ENCODE measurements at places on chromosomes 12 and 14.

DNA sequence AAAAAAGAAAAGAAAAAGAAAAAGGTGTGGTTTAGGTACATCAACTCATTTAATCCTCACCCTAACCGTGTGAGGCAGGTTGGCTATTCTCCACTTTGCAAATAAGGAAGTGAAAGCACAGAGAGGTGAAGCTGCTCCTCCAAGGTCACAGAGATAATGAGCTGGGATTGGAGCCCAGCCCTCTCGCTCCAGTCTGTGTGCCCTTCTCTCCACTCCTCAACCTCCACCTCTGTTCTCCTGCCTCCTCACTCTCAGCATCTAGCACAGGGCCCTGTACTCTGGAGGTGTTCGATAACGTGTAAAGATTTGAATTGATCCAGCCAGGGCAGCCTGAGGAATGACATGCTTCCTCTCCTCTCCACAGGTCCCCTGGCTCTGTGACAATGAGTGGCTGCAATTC is 502.3 kb downstream of the TMEM132D start:
- DNase-seq: no peak

DNA sequence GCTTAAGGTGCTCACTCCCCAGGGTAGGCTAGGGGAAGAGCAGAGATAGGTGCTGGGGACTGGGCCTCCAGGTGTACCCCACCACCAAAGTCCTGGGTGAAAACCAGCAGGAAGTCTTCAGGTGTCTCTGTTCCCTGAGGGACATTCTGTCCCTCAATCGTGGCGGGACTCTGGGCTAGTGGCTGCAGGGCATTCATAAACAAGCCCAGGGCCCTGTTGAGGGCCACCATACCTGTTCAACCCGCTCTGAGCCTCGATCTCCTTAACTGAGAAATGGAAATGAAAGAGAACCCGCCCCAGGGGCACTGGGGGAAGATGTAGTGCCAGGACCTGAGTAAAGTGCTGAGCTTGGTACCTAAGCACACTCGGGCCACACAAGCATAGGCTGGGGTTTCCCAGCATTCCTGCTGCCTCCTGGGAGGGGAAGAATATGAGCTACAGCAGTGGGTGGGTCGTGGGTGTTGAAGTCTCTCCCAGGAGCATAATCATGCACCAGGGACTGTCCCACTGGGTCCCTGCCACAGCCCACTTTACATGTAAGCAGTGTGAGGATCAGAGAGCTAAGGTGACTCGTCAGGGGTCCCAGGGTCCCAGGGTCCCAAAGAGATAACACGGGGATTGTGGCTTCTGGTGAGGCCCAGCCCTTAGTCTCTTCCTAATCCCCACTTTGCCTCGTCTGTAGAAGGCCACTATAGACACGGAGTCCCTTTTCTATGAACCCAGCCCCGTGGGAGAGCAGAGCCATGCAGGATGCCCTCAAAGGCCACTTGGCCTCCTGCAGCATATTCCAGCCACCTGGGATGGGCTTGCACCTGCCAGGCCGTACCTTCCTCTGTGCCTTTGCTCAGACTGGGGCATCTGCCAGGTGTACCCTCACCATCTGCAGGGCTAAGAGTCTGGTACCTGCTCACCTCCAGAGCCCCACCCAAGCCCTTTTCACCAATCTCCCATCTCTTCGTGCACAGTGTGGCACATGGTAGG is 14.4 kb downstream of the FAM222A start:
- DNase-seq: no peak

DNA sequence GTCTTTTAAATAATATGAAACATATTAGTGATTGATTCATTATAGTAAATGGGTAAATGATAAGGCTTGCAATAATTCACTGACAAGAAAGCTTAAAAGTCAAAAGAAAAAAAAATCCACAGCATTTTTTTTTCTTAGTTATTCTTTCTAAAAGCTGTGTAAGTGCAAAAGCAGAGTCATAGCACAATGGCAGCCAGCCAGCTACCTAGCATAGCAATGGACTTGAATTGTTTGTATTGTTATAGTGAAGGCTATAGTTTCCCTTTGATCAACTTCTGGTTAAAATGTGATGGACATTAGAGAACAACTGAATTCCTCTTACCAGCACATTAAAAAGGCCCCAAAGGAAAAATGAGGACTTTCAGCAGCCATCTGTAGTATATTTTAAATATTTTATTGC is 232.1 kb downstream of the NAV3 start:
- no peak for DNase-seq

DNA sequence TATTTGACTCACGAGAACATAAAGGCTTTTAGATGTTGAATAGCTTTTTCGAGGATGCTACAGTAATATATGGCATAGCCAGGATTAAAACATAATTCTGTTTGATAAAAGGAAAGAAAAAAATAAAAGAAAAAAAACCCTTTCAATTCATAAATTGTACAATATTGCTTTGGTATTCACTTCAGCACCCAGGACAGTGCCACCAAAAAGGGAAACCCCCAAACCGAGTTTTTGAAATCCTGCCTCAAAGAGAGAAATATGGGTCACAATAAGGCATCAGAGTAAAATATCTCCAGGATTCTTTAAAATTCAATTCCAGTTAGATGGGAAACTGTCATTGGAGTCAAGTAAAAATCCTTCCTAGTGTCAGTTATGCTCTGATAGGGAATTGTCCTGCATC is 551.2 kb upstream of the SEL1L start:
- no peak for DNase-seq
